ENCODE measurements at places on chromosomes 2 and 18. TPM values are rescaled to one million over a fixed set of nuclear protein-coding genes. Genes with fewer than 3 reads are reported as not detected.

Gene PID1
- total RNA-seq = 3.5 TPM

Gene THSD7B
- not detected for total RNA-seq

Gene MEP1B
- 0.15 TPM for total RNA-seq

Gene SP140
- total RNA-seq = 0.24 TPM

Gene UGT1A8
- not detected for total RNA-seq

Gene CAB39
- total RNA-seq = 58.5 TPM

Measured in A549 treated with DMSO at 1 μM for 4 hours (cell line).